ENCODE measurements at places on chromosomes 4 and X.

DNA sequence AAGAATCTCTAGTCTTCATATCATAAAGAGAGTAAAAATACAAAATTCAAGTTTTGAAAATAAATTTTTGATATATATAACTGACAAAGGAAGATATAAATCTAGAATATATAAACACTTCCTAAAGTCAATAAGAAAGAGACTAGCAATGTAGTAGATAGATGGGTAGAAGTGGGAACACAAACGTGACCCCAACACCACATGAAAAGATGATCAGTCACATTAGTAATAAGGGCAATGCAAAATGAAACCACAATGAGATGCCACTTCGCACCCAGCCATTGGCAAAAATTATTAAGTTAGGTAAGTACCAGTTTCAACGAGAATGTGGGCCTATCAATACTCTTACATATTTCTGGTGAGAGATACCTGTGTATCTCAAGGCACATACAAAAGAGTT is 106.5 kb downstream of the EGF start:
- DNase-seq: no peak

DNA sequence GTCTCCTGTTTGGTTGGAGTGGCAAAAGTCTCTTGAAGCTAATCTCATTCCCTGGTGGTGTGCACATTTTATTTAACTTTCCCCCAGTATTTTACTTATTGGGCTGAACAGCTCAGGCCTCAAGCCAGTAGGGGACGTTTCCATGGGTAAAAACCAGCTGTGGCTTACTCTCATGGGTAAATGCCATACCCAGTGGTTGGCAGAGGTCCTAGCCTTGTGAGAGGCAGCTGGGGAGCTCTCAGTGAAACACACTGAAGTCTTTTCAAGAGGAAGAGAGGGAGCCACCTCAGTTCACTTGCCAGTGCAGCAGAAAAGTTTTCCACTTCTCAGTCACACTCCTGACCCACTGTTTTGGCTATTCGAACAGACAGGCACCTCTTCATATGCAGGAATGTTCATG is 1964.2 kb downstream of the ARAP2 start:
- no peak for DNase-seq

DNA sequence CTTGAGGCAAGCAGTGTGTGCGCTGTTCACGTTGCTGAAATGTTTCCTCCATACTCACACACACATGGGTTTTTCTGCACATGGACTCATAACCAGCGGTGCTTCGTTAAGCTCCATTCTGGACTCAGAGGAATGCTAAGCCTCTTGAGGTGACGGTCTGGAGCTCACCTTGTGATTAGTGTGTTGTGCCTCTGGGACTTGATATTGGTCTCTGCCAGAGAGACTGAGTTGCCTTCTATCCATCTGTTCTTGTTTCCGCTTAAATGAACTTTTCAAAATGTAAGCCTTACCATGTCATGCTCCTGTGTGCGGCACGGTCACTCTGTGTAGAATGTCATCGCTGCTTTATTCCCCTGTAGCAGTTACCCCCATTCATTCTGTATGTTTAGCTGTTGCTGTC is 42.5 kb downstream of the ADD1 start:
- no peak for DNase-seq

DNA sequence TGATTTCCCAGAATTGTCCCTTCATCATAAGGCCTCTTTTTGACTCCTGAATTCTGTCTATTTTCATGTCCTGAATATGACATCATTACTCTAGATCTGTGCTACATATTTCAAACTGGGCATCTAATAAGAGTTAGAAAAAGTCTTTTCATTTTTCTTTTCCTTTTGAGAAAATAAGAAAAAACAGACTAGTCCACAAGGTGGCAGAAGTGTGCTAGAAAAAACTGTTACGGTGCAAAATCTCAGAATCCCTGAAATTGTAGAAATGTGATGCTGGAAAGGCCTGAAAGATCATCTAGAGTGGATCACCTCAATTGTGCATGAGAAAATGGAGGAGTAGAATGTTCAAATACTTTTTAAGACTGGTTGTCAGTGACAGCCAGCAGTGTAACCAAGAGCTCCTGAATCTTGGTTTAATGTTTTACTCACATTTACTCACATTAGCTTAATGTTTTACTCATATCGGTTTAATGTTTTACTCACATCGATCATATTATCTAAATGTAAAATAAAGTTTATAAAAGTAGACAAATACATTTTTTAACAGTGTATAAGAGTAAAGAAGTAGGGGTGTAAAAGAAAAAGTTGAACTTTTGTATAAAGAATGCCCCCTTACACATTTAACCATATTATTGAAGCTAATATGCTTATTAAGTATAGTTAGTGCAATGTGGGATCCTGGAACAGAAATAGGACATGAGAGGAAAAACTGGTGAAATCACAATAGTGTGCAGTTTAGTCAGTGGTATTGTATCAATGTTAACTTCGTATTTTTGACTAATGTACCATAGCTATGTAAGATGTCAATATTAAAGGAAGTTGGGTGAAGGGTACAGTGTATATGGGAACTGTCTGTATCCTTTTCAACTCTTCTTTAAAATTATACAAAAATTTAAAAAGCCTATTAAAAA is 15.2 kb downstream of the ASB11 start:
- peak; percentile 22 for DNase-seq

Measured in astrocyte of the spinal cord (primary cell).